Activated CD4-positive, CD25-positive, alpha-beta regulatory T cell (primary cell): ENCODE measurements at places on chromosomes 7 and 10.

DNA sequence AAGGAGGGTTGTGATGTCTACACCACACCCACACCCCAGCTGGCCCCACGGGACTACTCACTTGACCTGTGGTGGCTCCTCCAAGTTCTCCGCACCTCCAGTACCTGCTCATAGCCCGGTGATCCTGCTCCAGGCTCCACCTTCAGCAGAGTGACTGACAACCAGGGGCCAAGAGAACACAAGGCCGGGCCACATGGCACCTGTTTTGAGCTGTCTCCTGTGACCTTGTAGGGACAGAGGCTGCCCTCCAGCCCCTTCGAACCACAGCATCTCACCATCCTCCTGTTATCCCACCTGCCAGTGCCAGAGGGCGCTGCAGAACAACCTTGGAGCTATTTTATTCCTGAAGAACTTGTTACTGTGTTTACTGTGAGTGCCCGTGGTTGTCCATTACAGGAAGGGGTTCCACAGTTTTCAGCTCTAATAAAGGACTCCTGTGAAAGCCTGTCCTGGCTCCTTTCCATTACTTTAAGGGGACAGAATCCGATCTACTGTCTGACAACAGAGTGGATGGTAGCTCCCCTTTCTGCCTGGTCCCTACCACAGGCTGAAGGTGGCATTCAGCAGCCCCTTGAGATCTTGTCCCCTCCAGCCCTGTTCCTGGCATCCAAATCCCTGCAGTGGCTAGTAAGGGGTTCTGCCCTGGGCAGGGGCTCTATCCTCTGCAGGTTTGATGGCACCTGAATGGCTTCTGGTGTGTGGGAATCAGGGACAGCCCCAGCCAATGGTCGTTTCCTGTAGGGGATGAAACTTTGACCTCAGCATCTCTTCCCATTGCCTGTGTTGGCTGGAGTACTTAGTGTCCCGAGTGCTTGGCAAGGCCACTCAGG lies 50.8 kb downstream of the C10orf120 start:
- DNase-seq: no peak

DNA sequence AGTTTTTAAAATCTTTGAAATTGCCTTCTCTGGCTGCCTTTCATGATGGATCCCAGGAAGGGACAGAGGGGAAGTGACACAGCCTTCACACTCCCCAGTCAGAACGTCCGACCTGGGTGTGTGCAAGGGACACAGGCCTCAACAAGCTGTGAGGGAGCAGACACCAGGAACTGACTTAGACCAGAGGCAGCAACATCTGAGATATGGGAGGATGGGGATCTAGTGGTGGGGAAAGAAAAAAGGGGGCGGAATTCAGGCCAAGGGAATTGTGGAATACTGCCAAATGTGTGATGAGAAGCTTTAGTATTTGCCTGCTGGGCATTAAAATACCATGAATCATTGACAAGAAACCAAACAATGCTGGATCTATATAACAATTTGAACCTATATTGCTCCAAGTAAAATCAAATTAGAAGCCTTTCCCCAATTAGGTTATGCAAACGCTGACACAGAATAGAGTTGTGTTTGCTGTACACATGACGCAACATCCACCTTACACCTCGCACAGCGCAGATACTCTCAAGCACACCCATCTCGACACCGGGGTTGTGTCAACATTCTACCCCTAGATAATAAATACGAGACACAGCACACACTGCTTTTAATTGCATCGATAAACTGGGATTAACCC lies 17.2 kb upstream of the MNX1 start:
- DNase-seq: no peak

DNA sequence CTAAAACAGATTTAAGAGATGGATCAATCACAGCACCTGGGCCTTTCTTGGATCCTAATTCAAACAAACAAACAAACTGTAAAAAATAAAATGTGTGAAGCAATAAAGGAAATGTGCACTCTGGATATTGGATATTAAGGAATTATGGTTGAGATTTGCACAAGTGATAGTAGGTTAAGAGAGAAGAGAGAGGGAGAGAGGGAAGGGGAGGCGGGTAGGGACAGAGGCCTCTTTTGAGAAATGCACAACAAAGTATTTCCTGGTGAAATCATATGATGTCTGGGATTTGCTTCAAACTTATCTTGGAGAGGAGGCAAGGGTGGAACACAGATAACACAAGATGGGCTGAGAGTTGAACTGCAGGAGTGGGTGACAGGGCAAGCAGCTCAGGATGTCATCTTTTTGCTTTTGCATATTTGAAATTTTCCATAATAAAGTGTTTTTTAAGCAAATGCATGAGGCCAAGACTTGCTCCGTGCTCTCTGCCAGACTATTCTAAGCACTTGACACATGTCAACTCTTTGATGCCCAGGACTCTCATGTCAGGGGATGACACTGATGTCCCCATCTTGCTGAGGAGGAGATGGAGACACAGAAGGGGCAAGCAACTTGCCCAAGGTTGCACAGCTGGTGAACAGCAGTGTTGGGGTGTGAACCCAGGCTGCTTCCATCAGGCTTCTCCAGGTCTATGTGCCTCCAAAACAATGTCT lies 9.1 kb upstream of the AEBP1 start:
- DNase-seq: no peak

DNA sequence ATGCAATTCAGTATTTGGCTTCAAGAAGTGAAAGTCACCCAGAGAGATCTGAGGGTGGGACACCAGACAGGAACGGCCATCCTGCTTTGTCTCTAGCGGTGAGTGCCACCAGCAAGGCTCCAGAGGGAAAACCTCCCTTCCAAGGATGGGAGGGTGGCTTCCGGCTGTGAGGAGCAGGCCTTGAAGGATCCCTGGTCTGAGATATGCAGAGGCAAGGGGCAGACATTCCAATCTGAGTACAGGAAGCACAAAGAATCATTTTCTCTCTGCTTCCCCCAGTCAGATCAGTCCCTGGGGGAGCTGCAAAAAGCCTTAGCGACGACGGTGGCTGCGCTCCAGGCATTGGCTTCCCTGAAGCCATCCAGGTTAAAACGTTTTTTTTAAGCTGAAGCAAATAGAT lies 167.4 kb downstream of the TEX36 start:
- DNase-seq: no peak

DNA sequence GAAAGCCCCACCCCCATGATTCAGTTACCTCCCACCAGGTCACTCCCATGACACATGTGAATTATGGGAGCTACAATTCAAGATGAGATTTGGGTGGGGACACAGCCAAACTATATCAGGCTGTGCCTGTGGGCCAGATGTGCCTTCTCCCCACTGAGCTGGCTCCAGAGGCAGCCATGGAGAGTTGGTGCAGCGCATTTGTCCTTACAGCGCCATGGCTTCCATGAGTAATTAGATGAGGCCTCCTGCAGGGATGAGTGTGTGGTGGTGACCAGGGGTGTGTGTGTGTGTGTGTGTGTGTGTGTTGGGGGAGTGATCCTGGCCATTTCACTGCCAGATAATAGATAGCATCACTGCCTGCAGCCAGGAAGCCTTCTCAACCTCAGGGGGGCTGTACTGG lies 94.6 kb downstream of the FANK1 start:
- DNase-seq: no peak

DNA sequence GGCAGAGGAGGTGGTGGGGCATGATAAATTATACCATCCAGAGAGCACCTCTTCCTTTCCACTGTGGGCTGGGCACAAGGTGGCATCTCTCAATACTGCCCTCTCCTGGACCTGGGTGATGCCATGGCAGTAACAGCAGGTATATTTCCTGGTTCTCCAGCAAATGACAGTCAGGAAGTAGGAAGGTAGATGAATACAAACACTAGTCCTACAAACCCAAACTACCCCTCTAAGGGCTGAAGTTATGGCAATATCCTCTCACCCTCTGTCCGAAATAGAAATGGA lies 1004.9 kb downstream of the KCNMA1 start:
- no peak for DNase-seq

DNA sequence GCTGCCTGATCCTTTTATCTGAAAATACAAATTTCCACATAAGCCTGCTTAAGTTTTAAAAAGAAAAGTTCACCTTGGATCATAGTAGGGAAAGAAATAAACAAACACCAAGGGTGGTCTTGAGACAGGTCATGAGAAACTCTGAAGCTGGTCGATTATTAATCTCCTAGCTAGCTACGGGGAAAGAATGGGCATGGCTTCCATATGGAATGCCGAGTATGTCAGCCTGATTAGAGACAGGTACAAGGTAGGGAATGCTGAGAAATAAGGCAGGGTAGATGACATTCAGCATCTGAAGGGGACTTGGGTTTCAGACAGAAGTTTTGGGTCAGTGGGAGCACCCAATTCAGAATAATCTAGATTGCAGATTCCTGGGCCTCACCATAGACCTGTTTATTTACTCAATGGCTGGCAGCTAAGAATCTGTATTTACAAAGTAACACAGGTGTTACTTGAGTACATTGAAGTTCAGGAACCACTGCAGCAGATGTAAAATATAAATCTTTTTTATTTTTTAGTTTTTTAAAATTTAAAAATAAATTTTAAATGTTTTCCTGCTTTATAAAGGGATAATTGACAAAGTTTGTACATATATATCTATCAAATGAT lies 49.0 kb downstream of the SCIN start:
- no peak for DNase-seq

DNA sequence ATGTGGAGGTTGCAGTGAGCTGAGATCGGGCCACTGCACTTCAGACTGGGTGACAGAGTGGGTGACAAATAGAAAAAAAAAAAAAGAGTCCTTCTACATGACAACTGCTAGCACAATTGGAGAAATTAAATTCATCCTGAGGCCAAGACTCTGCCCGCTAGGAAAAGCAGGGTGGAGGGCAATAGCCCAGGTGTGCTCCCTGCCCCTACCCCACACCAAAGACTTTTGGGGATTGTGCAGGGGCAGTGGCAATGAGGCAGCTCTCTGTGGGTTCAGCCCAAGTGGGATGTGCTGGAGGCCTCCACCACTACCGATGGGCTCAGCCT lies 61.3 kb downstream of the TMEM209 start:
- no peak for DNase-seq

GRCh38 chr10:110029450-110029849 lies 21.7 kb downstream of the ADD3 start:
- DNase-seq: no peak

GRCh38 chr7:178444-178843 lies 13.9 kb upstream of the FAM20C start:
- DNase-seq: no peak

- no peak for DNase-seq
Observed at GRCh38 chr7:155710031-155710430, 65.6 kb downstream of the RBM33 start.
